NCI-H2029 (cell line): ENCODE measurements at places on chromosomes 6 and 20.

GRCh38 chr6:78533426-78533825, 333.9 kb upstream of the IRAK1BP1 start:
- DNase-seq: no peak

DNA sequence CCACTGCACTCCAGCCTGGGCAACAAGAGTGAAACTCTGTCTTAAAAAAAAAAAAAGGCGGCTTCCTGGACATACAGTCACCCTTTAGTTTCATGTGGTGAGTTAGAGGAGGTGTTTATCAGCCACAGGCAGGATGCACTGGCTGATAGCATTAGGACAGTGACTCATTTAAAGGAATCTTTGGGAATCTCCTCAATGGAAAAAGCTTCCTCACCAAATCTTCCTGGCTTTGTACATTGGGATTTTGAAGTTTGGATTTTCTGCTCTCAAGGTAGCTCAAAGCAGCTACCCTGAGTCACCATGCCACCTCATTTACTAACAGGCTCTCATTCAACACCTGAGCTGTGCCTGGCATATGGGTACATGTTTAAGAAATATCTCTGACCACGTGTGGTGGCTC, 20.2 kb downstream of the PRPH2 start:
- DNase-seq: no peak

DNA sequence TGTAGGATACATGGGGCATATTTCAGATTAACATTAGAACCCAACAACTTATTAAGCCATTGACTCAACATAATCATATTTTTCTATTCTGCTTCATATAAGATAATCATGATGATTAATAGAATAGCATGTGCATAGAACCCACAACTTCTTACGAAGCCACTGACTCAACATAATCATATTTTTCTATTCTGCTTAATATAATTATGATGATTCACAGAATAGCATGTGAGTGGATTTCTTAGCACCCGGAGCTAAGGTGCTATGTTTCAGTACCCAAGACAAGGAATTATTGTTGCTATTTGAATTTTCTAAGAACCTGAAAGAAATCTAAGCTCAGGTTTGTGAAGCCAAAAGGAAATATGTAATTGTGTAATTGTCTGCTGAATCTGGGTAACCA, 96.8 kb downstream of the TENT5A start:
- no peak for DNase-seq

DNA sequence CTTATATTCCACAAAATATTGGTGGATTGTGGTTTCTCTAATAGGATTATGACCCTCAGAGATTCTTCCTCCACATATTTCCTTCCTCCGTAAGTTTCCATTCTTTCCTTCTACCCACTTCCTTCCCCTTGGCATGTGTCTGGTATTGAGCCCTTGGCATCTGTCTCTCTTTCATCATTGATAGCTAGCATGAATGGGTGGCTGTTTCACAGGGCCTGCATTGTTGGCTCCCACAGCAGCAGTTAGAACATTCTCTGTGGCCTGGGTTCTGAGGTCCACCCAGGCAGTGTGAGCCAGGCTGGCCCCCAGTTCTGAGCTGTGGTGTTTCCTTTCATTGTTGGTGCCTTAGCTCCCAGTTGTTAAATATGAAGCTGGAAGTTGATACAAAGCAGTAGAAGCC, 125.3 kb downstream of the ANKS1A start:
- no peak for DNase-seq

GRCh38 chr6:85047818-85048217, 283.4 kb upstream of the TBX18 start:
- DNase-seq: no peak

DNA sequence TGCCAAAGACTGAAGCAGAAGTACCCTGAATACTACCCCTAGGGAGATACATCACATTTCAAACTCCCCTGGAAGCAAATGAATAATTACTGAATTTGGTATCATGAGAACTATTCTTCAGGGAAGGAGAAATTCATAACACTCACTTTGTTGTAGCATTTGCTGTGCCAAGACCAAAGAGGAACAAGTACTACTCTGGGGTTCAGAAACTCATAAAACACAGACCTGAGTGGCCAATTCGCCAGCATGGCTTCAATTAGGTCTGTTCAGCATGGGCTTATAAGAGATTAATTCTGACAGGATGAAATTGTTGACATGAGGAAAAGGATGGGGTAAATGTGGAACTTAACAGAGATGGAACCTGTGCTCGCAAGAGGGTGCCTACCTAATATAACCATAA, 6.5 kb downstream of the ELOVL5 start:
- no peak for DNase-seq

GRCh38 chr6:140401761-140402160, 1027.3 kb upstream of the CITED2 start:
- no peak for DNase-seq

DNA sequence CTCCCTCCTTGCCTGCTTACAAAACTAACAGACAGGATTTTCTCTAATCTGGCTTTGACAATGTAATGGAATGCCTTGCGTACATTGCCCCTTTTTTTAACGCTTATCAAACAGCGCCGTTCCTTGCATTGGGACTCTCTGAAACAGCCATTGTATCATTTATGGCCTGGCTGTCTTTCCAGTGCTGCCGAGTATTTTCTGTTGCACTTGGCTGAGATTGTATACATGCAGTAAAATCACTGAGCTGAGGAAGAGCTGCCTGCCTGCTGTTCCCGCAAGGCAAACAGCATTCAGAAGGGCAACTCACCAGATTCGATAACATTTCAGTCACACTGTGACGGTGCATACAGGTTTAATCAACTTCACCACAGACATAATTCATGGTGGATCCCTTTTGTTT, 106.0 kb downstream of the SH3BGRL2 start:
- DNase-seq: no peak

GRCh38 chr20:54004445-54004844, 65.9 kb downstream of the BCAS1 start:
- no peak for DNase-seq

- no peak for DNase-seq
Measured at GRCh38 chr20:54716174-54716747, 240.9 kb downstream of the DOK5 start.

- DNase-seq: no peak
Measured at GRCh38 chr6:101429845-101430244, 36.3 kb downstream of the GRIK2 start.

GRCh38 chr20:1491860-1492642, 831 bp upstream of the SIRPB2 start:
- no peak for DNase-seq

DNA sequence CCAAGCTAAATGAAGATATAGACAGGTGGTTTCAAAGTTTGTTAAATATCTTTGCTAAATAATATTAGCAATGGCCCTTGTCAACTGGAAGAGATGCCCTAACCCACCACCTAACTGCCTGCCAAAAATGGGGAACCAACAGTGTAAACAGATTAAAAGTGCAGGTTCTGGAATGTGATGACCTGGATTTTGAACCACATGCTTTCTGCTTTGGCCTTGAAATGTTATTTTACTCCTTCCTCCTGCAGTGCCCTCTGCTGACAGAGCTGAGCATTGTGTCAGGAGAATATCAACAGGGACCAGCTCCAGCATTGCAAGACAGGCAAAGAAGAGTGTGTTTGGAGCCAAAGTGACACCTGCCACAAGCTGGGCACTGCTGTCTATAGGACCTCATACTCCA, 226.6 kb downstream of the MYLK4 start:
- no peak for DNase-seq

- DNase-seq: no peak
Measured at GRCh38 chr6:5331845-5332442, 70.6 kb downstream of the FARS2 start.

DNA sequence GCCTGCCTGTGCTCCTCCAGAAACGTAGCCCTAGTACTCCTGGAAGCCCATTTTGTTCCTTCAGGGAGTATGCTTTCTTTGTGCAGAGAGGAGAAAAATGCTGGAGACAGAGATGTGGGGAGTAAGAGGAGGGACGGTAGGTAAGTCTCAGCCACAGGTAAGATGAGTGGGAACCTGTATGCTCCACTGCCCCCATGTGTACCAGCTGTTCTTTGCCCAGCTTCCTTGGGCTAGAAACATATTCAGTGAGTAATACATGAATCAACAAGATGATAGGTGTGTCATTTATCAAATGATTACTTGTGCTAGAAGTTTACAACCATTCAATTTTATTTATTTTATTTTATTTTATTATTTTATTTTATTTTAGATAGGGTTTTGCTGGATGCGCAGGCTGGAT, 13.6 kb upstream of the CEP85L start:
- DNase-seq: no peak

GRCh38 chr6:43728586-43728985, 41.0 kb upstream of the MRPS18A start:
- no peak for DNase-seq

DNA sequence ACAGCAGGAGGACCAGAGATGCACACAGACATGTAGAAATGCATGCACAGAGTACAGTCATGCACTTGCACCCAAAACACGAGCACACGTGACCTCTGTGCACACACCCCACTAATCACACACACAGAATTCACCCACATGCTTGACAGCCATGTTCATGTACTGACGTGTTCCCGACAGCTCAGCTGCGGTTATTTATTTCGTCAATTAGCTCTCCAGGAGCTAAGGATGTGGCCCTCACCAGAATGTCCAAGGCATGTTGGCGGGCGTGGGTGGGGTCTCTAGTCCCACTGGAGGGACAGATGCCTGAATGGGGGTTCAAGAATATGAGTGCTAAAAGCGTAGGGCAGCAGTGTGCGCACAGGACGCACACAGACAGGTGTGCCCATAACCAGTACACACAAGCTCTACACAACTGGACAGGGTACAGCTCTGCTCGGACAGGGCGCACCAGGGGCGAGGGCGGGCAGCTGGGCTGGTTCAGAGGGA, 571 bp upstream of the PRPF6 start:
- no peak for DNase-seq

DNA sequence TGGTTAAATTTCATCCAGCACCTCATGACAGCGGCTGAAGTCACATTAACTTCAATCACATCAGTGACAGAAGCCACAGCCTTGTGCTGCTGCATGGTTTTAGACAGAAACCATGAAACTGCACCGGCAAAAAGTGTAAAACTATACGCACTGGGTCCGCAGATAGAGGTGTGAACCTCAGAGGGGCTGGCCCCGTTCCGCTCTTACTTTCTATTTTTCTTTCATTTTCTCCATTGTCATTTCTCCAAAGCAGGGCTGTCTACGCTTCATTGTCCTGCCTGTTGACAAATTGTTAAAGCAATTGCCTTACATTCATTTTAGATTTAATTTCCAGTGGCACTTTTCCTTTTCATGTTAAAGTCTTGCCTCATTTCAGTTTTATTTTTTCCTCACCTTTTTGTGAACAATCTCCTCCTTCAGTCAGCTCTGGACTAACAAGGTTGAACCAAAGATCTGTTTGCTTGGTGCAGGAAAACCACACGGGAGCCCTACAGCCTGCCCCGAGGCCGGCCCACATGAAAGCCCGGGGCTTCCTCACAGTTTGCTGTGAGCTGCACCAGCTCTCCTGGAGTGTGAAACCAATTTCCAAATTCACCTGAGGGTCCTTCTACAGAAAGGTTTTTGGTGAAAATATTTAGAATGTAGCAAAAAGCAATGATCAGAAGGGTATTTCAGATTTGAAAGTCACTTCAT, 63.7 kb downstream of the PRR18 start:
- no peak for DNase-seq
